ENCODE measurements at places on chromosomes 1 and 21. TPM values are rescaled to one million over a fixed set of nuclear protein-coding genes. Genes with fewer than 3 reads are reported as not detected.

RPF1 gene
- 23.3 TPM for polyA plus RNA-seq

EDN2 gene
- 2.9 TPM for polyA plus RNA-seq

CR2 gene
- polyA plus RNA-seq: 0.04 TPM

FCRL6 gene
- polyA plus RNA-seq: 0.19 TPM

PPIH gene
- polyA plus RNA-seq: 22.4 TPM

FBXO2 gene
- 25.3 TPM for polyA plus RNA-seq

RGS13 gene
- 0.27 TPM for polyA plus RNA-seq

TRIM17 gene
- 0.14 TPM for polyA plus RNA-seq

FCGR2B gene
- polyA plus RNA-seq: 0.80 TPM

LORICRIN gene
- not detected for polyA plus RNA-seq

NHLH1 gene
- polyA plus RNA-seq: 0.11 TPM

OR2T2 gene
- polyA plus RNA-seq: not detected

LRP8 gene
- 0.34 TPM for polyA plus RNA-seq

EXO1 gene
- 0.19 TPM for polyA plus RNA-seq

PLA2G2D gene
- not detected for polyA plus RNA-seq

PDC gene
- not detected for polyA plus RNA-seq

IGSF3 gene
- polyA plus RNA-seq: 2.0 TPM

- no peak for DNase-seq
These were observed 3.8 kb upstream of the RGS13 start for GRCh38 chr1:192632188-192632587.

GRCh38 chr1:3879787-3880428 is 20.2 kb downstream of the C1orf174 start:
- no peak for DNase-seq

DNA sequence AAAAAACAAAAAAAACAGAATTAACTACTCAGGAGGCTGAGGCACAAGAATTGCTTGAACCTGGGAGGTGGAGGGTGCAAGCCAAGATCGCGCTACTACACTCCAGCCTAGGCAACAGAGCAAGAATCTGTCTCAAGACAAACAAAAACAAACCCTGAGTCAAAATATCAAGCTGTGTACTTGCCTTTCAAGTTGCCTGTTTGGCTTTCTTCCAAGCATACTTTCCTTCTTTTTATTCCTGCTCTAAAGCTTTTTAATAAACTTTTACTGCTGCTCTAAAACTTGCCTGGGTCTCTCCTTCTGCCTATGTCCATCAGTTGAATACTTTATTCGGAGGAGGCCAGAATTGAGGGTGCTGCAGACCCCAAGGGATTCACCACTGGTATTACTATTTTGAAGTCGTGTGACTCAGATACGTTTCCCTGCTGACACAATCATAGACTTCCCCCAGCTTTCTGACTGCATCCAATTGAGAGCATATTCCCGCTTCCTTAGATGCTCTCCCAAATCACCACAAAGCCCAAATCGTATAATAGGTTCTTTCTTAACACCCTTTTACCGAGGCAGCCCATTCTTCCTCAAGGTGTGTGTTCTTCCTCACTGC is 3.5 kb upstream of the ACBD6 start:
- DNase-seq: no peak

- no peak for DNase-seq
These were observed 12.1 kb downstream of the CATSPERE start for GRCh38 chr1:244473059-244473605.

GRCh38 chr21:27365394-27365793 is 398.5 kb upstream of the ADAMTS5 start:
- no peak for DNase-seq

GRCh38 chr1:45803299-45803780 is at the start of gene MAST2:
TSS of gene MAST2 (plus strand) at chr1:45803612. CDS start at chr1:45803896, 284 bp downstream.
- peak; percentile 91 for DNase-seq

DNA sequence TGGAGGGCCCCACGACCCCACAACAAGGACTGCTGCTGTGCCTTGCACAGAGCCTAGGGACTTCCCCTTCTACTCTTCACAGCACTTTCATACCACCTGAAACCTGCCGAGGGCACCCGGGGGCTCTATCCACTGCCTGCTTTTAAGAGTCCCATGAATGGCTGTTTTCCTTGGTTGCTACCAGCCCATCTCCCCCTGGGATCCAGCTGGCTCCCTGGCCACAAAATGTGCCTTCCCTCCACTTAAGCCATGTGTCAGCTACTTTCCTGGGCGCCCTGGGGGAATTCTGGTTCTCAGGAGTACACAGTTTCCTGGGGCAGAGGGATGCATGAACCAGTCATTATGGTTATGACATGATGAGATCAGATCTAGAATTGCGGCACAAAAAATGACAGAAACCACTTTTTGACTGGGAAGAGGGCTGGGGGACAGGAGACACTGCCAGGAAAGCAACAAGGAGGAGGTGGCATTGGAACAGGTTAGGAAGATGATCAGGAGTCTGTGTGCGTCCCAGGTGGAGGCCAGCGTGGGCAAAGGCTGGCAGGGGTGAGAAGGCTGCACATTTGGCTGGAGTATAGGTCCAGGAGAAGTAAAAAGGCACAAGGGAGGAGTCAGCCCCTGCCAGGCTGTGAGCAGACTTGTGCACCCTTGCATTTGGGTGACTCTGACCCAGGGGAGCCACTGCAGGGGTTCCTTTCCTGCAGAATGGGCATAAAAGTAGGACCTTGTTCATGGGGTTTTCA is 3.2 kb upstream of the TNFRSF8 start:
- no peak for DNase-seq

DNA sequence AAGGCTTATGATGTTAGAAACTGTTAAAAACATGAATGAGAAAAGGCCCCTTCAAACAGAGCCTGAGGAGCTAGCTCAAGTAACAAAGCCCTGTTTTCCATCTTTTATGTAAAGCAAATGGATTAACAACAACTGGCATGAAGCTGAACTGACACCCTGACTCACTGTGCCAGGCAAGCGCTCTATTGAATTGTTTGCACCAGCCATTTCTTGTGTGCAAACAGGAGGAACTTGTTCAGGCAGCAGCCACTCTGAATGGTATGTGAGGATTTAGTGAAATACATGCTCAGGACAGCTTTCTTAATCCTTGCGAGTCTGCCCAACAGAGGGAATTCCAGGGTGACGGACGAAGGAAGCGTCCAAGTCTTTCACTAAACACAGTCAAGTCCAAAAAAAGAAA is 291.1 kb upstream of the ADGRL2 start:
- no peak for DNase-seq

DNA sequence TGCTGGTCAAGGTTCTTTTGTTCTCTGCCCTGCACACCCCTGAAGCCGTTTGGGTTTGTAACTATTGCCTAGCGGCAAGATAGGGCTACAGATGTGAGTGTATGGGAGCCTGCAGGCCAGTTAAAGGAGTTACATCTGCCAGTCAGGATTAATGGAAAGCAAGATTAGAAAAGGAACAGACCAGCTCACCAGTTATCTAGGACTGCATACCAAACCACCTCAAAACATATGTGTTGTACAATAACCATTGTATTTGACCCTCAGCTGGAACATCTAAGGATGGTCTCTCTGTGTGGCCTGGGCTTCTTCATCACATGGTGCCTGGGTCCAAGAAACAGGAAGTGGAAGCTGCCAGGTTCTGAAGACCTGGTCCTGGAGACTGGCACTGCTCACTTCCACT is 52.5 kb upstream of the FBXO28 start:
- DNase-seq: no peak

- no peak for DNase-seq
These were observed 119.3 kb downstream of the RERE start for GRCh38 chr1:8698012-8698630.

- DNase-seq: no peak
These were observed 26.5 kb downstream of the CXADR start for GRCh38 chr21:17539323-17539722.

GRCh38 chr1:39620659-39621165 is 18.7 kb downstream of the HEYL start:
- no peak for DNase-seq

GRCh38 chr1:38087676-38088075 is 41.1 kb upstream of the POU3F1 start:
- no peak for DNase-seq

DNA sequence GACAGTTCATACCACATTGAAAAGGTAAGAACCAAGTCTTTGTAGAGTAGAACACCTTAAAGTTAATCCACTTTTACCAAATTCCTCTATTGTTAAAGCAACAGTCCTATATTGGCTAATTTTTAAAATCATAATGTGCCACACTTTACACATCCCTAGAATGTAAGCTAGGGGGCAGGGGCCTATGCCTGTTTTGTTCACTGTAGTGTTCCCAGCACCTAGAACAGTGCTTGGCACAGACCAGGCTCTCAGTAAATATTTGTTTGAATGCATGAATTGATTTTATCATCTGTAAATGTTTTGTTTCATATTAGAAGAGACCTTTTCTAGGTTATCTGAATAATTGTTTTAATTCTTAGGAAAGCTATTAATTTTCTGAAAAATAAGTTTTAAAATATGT is 9.1 kb downstream of the SMAP2 start:
- no peak for DNase-seq

DNA sequence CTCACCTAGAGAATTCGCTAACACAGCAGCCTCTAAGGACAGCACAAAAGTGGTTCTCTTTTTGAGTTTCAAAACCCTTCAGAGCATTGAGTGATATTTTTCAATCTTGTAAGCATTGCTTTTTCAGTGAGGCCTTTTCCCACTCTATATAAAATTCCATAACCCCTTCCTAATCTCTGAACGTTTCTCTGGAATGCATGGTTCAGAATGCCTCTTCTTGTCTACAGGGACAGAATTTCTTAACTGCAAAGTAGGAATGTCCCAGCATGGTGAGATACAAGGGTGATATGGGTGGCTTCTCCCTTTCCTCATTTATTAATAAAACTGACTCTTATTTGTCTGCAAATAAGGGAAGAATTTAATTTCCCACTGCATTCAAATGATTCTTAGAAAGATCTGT is 377.9 kb downstream of the LTN1 start:
- DNase-seq: no peak

GRCh38 chr1:22972760-22973159 is at the start of gene LACTBL1:
TSS of gene LACTBL1 (minus strand) at chr1:22972866. CDS start at chr1:22972316, 550 bp downstream.
- DNase-seq: no peak

DNA sequence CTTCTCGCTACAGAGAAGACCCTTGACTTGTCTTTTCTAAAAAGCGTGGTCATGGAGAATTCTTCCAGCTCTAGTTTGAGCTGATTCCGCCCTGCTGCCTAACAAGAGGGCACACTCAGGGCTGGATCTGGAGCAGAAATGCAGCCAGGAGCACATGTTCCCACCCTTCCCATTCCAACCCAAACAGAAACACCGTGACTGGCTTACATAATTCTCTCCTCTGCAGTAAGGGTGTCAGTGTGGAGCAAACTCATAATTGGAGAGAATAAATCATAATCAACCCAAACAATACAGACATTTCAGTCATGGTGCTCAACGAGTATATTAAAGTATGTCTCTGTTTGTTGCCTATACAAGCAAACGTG is 34.5 kb downstream of the CTNNBIP1 start:
- DNase-seq: no peak

DNA sequence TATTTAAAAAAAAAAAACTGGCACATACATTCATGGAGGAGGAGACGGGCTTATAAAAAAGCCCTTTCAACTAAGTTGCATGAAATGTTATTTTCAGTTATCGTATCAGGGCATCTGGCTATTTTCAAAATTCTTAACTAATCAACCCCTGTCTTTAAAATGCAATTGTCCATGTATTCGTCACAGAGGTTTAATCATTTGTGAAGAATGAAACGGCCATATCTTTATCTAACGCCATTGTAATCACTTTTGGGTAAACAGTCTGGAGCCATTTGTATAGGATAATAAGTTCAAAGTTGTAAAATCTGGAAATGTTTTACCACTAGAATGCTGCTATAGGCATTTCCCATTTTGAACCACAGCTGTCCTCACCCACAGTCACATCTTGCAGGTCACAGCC is 30.4 kb downstream of the SLC30A10 start:
- DNase-seq: no peak

- no peak for DNase-seq
These were observed 40.0 kb downstream of the MYOM3 start for GRCh38 chr1:24071941-24072340.

- DNase-seq: no peak
These were observed 1.7 kb downstream of the TNFSF4 start for GRCh38 chr1:173205146-173206051.

- no peak for DNase-seq
These were observed 245.4 kb downstream of the SMYD3 start for GRCh38 chr1:246261639-246262038.

DNA sequence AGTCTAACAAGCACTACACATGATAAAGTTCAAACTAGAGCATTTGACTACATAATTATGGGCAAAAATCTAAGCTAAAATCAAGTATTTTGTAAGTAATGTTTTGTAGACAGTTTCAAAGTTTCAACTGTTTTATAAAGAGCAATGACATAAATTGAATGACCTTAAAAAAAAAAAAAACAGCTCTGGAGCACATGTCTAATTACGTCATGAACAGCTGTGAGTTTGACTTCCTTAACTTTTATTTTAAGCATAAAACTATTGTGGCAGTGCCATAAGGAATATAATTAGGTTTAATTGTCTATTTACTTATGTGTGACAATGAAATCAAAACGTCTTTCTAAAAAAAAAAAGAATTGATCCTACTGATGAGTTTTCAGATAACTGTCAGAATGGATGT is 272.5 kb upstream of the LRRC7 start:
- no peak for DNase-seq

DNA sequence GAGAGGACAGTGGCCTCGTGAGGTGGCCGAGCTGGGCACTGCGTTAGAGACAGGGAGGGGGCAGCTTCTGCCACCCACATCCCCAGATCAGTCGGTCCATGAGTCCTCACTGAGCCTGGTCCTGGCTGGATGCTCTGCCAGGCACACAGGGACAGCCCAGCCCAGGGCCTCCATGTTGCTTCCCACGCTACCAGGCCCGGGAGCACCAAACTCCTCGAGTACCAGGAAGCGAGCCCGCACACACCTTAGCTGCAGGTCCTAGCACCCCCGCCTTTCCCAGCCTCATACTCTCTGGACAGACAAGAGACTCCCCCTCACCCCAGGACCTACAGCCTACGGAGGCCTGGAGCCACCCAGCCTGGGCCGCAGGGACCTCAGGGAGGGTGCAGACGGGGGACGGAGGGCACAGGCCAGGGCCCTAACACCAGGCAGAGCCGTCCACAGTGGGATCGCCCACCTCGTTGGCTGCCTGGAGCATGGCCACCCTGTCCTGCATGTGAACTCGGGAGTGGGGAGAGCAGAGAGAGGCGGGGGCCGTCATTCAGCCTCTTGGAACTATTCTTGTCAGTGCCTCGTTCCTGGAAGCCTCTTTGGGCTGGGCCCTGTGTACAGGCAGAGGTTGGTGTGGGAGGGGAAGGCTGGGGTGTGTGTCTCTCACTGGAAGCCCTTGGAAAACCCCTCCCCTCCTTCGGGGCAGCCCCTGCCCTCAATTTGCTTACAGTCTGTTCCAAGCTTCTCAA is 90.9 kb upstream of the RUNX3 start:
- DNase-seq: no peak

- DNase-seq: no peak
These were observed 362.7 kb downstream of the SIPA1L2 start for GRCh38 chr1:232267092-232267836.

DNA sequence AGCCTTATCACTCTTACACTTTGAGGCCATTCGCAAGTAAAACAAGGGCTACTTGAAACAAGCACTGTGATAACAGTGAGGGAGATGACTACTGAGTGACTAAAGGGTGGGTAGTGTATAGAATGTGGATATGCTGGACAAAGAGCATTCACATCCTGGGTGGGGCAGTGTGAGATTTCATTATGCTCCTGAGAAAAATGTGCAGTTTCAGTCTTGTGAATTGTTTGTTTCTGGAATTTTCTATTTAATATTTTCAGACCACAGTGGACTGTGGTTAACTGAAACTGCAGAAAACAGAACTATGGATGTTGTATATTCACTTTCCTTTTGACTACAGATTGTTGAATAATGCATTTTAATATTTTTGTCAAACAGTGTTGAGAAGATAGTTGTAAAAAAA is 25.1 kb upstream of the B3GALT2 start:
- no peak for DNase-seq

All from pancreas (tissue), 10 donors.